ENCODE measurements at places on chromosomes 2 and 18. TPM values are rescaled to one million over a fixed set of nuclear protein-coding genes. Genes with fewer than 3 reads are reported as not detected.

The ACVR1C gene
- 4.8 TPM for total RNA-seq

- no peak for DNase-seq
Measured at GRCh38 chr2:202147775-202148174, 74.7 kb downstream of the KIAA2012 start.

- no peak for DNase-seq
Measured at GRCh38 chr2:212921061-212921460, 230.4 kb downstream of the IKZF2 start.

DNA sequence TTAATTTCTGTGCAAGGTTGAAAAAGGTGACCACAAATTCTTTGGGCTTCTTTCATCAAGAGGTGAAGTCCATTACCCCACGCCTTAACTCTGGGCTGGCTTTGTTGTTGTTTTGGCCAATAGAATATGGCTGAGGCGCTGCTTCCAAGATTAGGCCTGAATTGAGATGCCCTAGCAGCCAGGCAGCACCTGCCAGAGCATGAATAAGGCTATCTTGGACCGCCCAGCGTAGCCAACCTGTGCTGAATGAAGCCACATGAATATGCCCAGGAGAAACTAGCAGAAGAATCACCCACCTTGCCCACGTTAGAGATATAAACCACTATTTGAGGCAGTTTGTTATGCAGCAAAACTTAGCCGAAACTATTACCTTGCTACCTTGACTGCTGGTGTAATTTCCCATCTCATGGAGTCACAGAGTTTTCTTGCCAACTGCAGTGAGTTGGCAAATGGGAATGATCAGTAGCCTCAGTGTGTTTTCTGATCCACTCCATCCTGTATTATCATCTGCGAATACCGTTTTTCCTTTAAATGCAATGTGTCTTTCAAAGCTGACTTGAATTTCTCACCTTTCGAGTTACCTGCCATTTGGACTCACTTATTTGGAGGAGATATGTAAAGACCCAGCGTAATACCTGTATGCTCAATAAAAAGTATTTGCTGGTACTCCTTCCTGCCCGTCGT, 679 bp downstream of the TSGA10 start:
- DNase-seq, result no peak

DNA sequence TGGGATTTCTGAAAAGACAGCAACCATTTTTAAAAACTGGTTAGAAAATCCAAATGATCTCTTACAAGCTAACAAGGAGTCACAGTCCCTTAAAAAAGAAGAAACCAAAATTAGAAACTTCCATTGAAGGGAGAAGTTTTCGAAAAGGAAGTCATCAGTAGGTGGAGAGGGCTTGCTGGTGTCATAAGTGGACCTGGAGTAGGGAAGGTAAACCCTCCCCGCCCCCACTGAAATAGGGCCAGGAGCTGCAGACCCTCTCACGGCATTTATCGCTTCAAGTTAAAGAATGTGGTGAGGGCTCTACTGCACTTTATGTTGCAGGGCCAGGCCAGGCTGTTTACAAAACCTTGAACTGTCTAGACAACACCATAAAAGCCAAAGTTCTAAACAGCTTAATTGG, 2.9 kb downstream of the HOXD11 start:
- no peak for DNase-seq

GRCh38 chr2:176774766-176775451, 437.7 kb upstream of the HNRNPA3 start:
- DNase-seq, result no peak

DNA sequence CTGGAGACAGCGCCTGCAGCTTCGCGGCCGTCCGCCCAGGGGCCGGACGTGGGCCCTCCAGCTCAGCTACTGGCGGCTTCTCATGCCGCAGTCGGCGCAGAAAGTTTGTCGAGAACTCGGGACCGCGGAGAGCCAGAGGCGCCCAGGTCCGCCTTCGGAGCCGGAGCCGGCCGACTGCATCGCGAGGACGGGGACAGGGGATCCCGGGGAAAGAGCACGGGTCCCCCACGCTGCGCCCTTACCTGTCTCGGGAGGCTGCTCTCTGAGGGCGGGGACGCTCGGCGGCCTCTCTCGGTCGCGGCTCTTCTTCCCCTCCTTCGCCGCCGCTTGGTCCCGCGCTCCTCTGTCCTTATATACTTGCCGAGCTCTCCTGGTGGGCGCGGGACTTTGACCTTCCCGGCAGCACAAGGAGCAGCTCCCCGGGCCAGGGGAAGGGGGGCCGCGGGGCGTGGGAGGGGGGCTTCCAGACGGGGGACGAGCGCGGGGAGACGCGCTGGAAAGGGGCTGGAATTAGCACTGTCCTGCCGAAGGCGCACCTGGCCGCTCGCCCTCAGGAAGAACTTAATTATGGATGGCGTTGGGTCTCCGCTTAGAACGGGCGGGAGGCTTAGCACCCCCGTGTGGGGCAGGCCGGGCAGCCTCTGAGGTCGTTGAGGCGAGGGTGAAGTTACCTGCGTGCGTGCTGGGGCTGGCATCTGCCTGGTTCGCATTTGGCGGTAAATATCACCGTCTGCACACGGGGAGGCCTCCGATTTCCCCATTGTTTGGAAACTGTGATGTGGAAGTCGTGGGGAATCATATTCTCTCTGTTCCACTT, at the start of gene POMC:
Gene POMC, minus strand, starts transcription at position 325 of the 817 bp plus-strand sequence. CDS start 3,808 bp downstream, outside the sequence.
- DNase-seq, result no peak

- DNase-seq, result no peak
Measured at GRCh38 chr18:52920665-52921064, 580.7 kb downstream of the DCC start.

DNA sequence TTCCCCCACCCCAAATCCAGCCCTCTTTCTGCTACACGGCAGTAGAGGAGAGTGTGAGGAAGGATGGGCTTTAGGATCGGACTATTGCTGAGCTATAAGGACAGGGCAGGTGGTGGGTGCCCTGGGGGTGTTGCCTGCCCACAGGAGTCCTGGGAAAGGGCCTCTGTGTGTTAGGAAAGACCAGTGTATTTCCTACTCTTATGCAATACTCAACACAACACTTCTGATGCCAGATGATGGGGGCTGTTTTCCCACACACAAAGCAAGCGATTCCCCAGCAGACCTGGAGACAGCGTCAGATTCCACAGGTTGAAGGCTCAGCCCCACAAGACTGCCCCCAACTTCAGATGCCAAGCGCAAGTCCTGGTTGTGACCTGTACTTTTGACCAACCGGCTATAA, 91.0 kb upstream of the LCLAT1 start:
- DNase-seq, result no peak

All from tibial nerve (tissue), 4 donors.